ENCODE measurements at places on chromosomes 11 and 22. TPM values are rescaled to one million over a fixed set of nuclear protein-coding genes. Genes with fewer than 3 reads are reported as not detected.

TMEM135 gene
- 3.4 TPM for polyA plus RNA-seq

OTOG gene
- polyA plus RNA-seq = not detected

REXO2 gene
- polyA plus RNA-seq = 54.2 TPM

SCUBE1 gene
- not detected for polyA plus RNA-seq

SLC22A6 gene
- polyA plus RNA-seq = not detected

BCR gene
- 19.1 TPM for polyA plus RNA-seq

GAL3ST3 gene
- not detected for polyA plus RNA-seq

DNA sequence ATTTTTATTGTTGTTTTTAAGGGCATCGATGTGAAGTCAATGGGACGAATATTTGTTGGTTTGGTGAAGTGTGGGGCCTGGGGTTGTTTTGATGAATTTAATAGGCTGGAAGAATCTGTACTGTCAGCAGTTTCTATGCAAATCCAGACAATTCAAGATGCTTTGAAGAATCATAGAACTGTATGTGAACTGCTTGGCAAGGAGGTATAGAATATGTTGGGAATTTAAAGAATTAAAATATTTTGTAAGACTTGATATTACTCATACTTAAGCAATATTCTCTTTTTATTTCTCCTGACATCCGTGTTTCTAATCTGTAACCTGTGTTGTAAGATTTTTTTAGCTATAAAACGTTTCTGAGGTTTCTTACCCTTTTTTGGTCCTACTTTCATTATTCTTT is 61.6 kb downstream of the DYNC2H1 start:
- no peak for DNase-seq

DNA sequence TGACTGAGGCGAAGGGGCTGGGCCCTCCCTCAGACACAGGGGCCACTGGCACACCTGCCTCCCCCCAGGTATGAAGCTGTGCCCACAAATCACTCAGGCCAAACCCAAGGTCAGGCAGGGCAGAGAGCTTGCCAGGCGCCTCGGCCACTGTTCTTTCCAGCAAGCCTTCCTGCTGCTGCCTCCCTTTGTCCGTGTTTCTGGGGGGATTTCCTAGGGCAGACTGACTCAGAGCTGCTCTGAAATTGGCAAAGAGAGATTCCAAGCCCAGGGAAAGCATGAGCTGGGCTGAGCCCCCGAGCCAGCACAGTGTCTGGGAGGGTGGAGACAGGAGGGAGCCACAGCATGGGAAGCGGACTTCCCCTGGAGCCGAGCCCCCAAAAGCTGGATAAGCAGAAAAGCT is 33.2 kb downstream of the PPP2R1B start:
- DNase-seq = no peak

DNA sequence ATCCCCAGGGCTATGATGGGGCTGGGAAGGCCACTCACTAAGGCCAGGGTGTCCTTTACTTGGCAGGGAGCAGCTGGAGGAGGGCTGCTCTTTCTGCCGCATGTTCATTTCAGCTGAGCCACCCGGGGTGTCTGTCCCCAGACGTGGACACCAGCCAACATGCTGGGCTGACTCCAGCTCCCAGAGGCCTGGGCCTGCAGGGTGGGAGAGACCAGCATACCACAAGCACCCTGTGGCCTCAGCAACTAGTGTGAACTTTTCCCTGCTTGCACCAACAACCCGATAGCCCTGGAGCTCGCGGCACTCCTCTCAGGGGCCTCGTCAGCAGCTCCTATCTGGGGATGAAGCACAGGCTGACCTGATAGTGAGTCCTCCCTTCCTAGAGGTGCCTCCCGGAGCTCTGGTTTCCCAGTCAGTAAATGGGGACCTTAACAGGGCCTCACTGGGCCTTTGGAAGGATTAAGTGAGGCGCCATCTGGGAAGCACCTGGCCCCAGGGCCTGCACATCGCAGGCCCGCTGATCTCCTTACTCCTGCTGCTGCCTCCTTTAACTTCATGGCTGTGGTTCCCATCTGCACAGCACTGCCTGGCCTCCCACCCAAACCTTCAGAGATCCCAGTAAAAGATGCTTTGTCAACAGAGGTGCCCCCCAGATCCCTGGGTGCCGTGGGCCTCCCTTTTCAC is 83.4 kb downstream of the GALNT18 start:
- no peak for DNase-seq

DNA sequence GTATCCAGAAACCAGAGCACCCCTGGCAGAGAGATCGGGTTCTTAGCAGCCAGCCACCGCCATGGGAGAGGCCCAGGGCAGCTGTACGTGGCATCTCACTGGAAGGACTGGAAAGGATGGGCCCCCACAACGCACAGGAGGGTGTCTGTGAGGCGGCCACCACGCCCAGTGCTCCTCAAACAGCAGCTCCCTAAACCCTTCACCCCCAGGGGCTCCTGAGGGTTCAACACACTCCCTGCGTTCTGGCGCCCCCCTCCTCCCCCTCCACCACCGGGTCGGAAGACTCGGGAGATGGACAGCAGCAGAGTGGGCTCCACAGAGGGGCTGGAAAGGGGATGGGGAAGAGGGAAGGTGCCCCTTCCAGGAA is 1.1 kb downstream of the MAPK12 start:
- DNase-seq = no peak

DNA sequence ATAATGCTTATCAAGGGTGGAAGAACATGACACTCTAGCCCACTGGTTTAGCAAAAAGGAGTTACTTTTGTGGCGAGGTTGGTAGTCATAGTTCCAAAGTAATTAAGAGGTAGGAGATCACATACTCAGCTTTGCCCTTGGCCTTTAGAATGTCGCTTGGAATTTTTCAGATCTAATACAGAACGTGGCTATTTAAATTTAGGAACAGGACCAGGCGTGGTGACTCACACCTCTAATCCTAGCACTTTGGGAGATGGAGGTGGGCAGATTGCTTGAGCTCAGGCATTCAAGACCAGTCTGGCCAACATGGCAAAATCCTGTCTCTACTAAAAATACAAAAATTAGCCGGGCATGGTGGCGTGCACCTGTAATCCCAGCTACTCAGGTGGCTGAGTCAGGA is 26.1 kb upstream of the ZNRF3 start:
- DNase-seq = no peak

DNA sequence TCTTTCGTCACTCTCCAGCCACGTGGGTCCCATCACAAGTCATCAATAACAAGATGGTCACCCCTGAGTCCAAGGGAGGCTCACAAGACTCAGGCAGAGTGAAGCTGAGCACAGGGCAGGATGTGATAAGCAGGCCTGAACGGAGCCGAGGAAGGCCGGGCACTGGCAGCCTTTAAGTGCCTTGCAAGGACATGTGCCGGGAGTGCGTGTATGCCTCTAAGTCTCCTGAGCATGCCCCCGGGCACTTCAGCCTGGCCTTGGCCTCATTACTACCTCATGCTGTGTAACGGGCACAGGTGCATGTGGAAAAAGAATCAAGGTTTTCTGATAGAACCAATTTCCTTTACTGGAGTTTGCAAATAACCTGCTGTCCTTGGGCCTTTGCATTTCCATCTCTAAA is 55.8 kb downstream of the UBASH3B start:
- no peak for DNase-seq

GRCh38 chr11:73266646-73267020 is 5.5 kb upstream of the P2RY6 start:
- DNase-seq = no peak

DNA sequence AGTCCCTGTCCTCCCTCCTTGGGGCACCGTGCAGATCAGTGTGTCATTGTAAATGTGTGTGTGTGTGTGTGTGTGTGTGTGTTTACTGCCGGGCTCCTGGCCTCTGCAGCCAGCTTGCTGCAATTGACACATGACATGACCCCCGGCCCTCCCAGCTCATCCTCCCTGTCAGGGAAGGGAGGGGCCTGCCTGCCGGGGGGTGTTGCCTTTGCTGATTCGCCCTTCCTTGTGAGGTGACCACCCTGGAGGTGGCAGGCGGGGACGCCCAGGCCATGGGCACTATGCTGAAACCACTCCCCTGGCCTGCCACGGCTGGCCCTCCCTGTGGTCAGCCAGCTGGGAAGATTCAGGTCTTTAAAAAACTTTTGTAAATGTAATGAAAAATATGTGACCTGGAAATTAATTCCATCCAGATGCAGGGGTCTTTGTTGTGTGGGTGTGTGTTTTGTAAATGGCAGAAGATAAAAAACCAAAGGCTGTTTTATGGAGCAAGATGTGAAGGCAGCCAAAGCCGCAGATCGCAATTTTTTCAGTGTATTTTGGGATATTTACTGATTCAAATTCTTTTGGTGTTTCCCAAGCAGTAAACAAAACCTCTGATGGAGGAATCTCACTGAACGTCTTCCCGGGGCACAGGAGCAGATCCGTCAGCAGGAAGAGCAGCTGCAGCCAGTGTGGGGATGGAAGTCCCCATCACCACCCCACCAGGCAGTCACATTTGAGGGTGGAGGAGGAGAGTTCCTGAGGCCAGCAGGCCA is 23.2 kb downstream of the SHISAL1 start:
- DNase-seq = no peak

- DNase-seq = peak; percentile 31
Observed at GRCh38 chr11:46305295-46305694, 27.8 kb downstream of the CREB3L1 start.

DNA sequence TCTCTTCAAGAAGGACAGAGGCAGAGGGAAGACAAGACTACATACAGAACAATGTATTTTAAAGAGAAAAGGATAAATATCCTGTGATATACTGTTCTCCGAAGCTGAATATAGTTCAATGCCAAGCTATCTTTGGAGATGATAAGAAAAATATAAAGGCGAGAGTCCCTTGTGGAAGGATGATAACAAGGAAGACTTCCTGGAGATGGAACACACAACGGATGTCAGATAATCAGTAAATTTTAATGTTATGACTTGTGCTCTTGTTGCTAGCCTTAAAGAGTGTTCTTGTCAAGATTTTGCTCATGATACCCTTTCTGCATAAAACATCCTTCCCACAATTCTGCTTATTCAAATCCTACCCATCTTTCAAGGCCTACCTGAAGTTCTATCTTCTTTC is 6.8 kb upstream of the CTR9 start:
- DNase-seq = no peak

DNA sequence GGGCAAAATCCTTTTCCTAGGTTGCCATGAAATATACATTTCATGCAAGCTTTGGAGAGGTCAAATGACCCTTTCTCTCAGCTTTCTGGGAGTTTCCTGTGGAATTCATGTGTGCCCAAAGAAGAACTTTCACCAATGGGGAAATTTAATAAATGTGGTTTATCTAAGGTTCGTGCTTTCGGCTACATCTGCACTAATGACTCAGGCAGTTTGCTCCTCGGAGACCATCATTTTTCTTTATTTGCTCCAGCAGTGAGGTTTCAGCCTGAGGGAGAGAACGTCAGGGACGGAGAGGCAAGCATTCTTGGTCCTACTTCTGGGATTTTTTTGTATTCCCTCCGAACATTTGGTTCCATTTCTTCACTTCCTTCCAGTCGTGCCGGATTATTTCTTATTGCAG is 85.2 kb downstream of the FLI1 start:
- DNase-seq = no peak

GRCh38 chr11:75481223-75481921 is 44.4 kb downstream of the GDPD5 start:
- no peak for DNase-seq

DNA sequence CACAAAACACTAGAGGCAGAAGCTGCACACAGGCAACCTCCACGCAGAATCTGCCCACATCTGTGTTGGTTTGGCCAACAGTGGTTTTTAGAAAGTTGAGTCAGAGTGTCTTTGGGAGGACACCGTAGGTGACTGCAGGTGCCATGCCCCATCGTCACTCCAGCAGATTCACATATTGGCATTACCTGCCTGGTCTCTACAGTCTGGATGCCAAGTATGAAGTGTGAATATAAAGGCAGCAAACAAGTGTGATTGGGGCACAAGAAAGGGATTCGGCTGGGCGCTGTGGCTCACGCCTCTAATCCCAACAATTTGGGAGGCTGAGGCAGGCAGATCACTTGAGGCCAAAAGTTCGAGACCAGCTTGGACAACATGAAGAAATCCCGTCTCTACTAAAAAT is 11.0 kb upstream of the FXYD2 start:
- DNase-seq = no peak

DNA sequence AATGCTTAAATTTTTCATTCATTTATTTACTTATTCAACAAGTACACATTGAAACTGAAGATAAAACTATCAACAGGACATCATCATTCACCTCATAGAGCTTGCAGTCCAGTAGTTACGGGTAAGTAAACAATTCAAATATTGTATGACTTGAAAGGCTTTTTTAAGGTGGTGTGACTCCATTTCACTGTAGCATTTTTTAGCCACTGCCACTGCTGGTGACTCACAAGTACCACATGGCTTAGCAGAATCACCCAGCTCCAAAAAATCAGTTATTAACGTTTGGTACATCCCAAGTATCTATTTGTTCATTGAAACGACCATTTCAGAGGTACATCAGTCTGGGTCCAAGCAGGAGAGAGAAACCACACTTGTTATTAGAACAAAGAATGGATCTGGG is 427.9 kb upstream of the DDI1 start:
- DNase-seq = no peak

DNA sequence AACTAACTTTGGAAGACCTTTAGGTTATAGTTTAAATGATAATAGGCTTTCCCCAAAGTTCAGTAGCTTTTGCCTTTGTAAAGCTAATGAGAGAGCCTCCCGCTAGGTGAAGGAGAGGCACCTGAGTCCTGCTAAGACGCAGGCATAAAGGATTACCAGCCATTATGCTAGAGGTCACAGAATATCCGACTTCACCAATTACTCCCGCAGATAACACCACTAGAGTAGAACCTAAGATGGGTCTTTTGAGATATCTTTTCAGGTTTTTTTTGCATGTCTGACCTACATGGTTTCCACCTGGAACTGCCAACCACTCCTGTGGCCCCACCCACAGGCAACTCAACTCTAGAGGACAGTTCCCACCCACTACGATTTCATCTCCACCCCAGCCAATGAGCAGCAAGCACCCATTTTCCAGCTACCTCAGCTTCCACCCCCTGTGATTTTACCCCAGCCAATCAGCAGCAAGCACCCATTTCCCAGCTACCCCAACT is 314.3 kb downstream of the BRD1 start:
- DNase-seq = no peak

DNA sequence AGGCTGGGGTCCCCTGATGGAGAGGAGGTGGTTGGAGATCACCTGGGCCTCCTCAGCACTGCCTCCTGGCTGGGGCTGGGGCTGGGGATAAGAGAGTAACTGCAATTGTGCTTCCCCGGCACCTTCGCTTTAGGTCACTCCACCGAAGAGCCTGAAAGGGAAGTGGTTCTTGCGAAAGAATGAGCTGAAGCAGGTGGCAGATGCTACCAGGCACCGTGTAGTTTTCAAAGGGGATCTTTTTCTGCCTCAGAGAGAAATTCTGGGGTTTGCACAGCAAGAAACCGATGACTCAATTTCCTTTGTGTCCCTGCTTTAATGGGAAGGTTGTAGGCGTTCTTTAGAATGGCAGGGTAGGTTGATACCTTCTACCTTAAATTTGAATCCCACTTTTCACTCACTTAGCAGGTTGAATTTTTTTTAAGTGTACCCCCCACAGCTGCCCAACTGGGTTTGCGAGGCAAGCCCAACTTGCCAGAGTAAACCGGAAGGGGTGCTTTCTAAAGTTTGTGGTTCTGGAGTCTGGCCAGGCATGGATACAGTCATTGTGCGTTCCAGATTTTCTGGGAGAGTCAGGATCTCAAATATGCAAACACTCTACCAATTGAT is 5.3 kb downstream of the CD44 start:
- peak; percentile 85 for DNase-seq
